ENCODE measurements at places on chromosomes 6 and 20.

- no peak for DNase-seq
These were observed 129.6 kb downstream of the PACRG start for GRCh38 chr6:162857326-162857725.

- DNase-seq, result no peak
These were observed 911 bp downstream of the CDK19 start for GRCh38 chr6:110814102-110815014.

DNA sequence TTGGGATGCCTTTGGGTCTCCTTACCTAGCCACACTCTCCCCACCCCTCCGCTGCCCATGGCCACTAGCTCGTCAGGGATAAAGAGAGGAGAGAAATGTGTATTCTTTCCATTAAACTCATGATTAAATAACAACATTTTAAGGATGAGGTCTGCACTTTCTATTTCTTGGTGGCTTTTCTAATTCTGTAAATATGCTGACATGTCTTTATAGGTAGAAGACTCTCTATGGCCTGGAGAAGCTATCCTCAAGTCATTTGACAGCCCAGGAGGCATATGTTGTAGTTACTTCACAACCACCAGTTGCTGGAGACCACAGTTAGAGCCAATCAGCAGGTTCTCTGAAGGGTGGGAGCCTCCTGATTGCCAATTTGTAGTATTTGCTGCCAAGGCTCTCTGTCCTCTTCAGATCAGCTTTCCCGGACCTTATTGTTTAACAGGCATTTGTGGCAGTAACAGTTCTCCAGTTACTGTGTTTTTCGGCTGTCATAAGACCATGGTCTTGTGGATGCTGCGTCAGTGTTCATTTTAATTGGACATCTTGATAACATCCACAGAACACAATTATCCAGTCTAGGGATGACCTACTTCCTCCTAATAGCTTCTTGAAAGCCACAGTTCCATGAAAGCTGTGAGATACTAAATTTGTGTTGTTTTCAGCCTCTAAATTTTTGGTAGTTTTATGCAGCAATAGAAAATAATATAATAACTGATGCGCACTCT lies 205.0 kb upstream of the KCNQ5 start:
- DNase-seq, result no peak

- no peak for DNase-seq
These were observed 13.3 kb downstream of the GRM4 start for GRCh38 chr6:34132486-34133185.

- DNase-seq, result no peak
These were observed 5.2 kb upstream of the BPIFA3 start for GRCh38 chr20:33211817-33212424.

DNA sequence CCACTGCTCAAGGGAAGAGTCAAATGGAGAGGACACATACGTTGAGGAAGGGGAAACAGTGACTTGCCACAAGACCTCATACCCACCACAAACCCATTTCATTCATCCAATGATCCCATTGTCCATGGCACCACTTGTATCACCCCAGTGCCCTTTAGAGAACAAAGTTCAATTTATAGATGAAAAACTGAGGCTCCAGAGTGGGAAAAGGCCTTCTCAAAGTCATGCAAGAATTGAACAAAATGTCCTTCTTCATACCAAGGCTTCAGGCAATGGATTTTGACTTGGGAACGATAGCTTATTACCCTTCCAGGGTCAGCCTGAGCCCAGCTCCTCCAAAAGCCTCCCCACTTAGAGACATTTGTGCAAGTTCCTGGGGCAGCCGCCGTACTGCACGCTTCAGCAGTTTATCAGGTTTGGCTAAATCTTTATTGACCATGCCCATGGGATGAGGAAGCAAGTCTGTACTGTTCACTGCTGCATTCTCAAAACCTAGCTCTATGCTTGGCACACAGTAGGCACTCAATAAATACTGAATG lies 47.3 kb upstream of the MRPS10 start:
- no peak for DNase-seq

DNA sequence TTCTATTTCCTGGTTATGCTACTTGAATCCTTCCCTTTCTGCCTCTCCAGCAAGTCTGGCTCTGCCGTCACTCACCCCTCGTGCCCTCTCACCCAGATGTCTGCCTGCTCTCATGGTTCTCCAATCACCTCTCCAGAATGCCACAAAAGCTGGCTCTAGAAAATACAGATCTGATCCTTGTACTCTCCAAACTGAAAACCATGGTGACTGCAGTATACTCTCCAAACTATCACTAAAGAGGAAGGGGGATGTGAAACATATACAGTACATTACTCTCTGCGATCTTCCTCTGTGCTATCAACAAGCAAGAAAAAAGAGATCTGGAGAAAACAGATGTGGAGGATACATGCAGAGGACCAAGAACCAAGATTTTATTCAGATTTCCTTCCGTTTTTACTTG lies 91.1 kb downstream of the ATXN1 start:
- no peak for DNase-seq

GRCh38 chr20:12827816-12828385 lies 180.9 kb upstream of the SPTLC3 start:
- no peak for DNase-seq

DNA sequence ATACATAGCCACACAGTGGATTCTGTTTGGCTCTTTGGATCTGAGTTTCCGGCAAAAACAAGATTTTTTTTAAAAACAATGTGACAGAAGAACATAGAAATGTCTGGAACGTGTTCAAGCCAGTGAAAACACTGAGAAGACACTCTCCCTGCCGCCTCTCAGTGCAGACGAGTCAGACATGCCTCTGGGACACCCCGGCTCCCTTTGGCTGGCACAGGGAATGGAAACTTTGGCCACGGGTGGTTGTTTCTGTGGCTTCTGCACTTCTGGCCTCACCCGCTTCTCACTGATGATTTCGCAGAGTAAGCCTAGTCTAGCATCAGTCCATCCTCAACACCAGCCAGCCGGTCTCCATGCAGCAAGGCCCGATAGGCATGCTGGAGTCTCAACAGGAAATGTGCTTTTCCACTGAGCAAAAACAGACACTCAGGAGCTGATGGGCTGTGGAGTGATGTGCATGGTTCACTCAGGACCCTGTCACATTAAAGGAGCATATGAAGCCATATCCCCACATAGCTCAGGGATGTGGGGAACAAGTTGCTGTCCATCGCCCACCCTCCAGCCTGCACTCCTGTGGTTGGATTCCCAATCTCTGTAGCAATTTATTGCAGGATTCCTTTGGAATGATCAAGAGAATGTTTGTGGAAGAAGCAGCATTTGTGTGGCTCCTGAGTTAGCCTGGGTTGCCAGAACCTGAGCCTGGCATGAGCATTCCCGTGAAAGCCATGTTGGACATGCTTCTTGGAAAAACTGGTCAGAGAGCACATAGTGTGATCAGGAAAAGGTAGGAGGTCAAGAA lies 262.0 kb upstream of the RIN2 start:
- no peak for DNase-seq

- no peak for DNase-seq
These were observed 11.5 kb upstream of the TENT5A start for GRCh38 chr6:81763968-81764367.

DNA sequence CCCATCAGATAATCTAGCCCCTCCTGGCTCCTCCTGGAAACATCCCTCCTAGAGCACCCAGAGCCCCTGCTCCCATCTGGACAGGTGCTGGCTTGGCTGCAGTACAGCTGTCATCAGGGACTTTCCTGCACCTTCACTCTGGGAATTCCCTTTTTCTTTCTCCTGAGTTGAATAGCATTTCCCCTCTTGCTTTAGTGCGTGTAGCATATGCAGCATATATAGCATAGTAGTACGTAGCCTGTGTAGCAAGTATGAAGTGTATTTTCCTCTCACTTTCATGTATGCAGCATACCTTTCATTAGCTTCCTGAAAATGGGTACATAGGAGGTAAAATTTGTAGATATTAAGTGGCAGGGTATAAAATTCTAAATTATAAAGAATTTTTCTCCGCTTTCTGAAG lies 352.9 kb downstream of the ESR1 start:
- DNase-seq, result no peak

DNA sequence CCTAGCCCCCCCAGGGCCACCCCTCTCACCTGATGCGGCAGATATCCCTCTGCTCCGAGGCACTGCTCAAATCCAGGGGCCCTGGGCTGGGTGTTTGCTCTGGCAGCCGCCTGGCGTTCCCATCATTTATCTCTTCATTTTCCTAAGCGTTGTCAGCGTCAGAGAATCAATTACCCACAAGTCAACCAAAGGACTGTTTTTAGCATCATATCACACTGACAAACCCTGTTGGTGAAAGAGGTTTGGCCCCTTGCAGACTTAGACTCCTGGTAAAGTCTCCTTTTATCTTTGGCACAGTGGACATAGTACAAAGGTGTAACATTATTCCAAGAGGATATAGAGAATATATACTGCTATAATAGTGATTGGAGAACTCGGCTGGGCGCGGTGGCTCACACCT lies at the start of gene GHRH:
TSS of gene GHRH (minus strand) at position 101 of the 400 bp plus-strand sequence. CDS start 4,925 bp downstream, outside the sequence.
- DNase-seq, result no peak

DNA sequence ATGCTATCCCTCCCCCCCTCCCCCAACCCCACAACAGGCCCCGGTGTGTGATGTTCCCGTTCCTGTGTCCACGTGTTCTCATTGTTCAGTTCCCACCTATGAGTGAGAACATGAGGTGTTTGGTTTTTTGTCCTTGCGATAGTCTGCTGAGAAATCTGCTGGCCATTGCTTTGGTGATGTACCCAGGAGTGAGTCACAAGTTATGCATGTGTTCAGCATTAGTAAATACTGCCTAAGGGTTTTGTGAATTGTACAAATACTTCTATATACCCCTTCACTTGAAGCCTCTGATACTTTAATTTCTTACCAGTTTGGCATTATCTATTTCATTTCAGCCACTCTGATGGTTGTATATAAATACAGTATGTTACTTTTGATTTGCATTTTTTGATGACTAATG lies 711.3 kb upstream of the GJE1 start:
- no peak for DNase-seq

DNA sequence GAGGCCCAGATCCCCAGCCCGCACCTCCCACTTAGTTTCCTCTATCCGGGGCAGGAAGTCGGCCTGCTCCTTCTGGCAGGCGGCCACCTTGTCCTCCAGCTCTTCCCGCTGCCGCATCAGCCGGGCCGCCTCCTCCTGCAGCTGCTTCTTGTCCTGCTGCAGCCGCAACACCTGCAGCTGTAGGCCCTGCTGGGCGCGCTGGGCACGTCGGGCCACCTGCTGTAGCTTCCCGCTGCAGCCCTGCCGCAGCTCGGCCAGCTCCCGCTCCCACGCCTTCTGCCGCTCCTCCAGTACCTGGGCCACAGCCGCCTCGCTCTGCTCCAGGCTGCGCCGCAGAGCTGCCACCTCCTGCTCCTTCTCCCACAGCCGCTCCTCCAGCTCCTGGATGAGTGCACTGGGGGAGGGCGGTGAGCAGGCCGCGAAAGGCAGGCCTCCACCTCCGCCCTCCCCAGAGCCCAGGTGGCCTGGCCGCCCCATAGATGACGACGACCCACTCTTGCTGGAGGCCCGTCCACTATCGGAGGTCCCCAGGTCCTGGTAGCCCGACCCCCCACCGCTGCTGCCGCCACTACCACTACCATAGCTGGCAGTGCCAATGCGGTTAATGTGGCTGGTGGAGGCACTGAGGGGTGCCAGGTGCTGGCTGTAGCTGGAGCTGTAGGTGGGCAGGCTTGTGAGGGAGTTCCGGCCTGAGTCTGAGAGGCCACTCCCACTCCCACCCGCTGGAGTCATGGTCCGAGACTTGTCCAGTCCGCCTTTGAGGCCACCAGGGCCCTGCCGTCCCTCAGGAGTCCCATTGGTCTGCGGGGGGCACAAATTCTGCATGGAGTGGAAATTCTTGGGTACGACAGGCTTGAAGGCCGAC lies 6.0 kb upstream of the FASTKD5 start:
- DNase-seq, result no peak

GRCh38 chr6:52503323-52503747 lies 73.5 kb downstream of the TRAM2 start:
- DNase-seq, result no peak

- DNase-seq, result no peak
These were observed 30.8 kb upstream of the MICB start for GRCh38 chr6:31467151-31467550.

- DNase-seq, result no peak
These were observed 43.2 kb downstream of the KHDC1L start for GRCh38 chr6:73182021-73182607.

GRCh38 chr6:21022343-21023107 lies 488.3 kb downstream of the CDKAL1 start:
- peak; percentile 83 for DNase-seq

GRCh38 chr6:51260003-51260402 lies 441.3 kb downstream of the TFAP2B start:
- DNase-seq, result no peak

GRCh38 chr6:167097770-167098169 lies 25.1 kb upstream of the CCR6 start:
- DNase-seq, result no peak

DNA sequence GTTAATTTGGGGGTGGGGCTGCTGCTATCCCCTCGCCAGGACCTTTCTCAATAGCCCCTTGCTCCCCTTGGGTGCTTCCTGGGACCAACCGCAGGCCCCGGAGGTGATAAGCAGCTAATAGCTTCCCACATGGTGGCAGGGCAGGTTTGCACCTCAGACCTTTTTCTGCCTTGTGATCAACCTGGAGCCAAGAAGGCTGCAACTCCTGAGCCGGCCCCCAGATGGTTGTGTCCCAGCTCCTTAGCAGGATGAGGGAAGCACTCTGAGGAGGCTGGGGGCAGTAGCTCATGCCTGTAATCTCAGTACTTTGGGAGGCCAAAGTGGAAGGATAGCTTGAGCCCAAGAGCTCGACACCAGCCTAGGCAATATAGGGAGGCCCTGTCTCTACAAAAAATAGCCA lies 85.5 kb downstream of the BMP7 start:
- DNase-seq, result no peak

DNA sequence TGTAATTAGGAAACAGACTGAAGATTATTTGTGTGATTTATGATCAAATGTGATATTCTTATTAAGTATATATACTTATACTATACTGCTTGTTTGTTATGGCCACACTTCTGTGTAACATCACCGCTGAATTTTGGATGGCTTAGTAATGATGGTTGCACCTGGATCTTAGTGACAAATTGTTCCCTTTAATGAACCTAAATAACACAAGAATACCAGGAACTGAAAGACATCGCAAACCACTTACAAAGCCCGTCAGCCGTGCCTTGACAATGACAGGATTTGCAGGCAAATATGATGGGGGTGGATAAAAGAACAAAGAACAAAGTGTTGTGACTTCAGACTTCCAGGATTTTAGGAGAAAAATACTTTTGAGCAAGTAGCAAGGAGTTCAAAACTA lies 67.1 kb downstream of the LAMP5 start:
- no peak for DNase-seq

GRCh38 chr6:152018876-152019275 lies 211.4 kb downstream of the ESR1 start:
- DNase-seq, result no peak
